ENCODE measurements at places on chromosomes 4 and X.

DNA sequence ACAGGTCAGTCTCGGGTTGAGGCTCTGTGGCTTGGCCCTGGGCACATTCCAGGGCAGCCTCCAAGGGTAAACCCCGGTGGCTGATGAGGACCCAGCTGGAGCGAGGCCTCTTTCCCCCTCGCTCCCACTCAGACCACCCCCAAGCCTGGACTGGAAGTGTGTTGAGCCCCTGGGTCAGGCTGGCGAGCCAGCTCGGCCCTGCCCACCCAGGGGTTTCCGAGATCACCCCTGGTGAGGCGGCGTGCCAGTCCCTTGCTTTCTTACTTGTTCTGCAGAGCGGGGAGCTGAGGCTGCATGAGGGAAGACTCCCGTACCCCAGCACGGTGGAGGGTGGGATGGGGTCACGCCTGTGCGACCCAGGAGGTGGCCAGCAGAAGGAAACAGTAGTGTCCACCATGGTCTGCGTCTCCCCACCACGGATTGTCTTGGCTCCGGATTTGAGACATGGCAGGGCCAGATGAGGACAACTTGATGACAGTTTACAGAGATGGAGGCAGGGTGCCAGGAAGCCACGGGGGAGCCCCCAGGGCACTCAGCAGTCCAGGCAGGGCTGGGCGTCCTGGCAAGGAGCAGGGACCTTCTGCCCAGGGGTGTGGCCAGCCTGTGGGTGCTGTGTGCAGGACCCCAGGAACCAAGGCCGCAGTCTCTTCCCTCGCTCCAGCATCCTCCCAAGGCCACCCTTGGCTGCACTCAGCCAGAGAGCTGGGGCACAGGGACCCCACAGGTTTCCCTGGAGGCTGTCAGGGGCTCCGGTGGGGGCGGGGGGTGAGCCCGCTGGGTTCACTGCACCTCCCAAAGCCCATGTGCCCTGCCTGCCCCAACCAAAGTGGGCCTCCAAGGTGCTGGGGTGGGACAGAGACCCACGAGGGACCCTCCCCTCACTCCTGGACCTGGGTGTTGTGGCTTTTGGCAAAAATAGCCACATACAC is 6.6 kb upstream of the FGFRL1 start:
- DNase-seq: no peak

DNA sequence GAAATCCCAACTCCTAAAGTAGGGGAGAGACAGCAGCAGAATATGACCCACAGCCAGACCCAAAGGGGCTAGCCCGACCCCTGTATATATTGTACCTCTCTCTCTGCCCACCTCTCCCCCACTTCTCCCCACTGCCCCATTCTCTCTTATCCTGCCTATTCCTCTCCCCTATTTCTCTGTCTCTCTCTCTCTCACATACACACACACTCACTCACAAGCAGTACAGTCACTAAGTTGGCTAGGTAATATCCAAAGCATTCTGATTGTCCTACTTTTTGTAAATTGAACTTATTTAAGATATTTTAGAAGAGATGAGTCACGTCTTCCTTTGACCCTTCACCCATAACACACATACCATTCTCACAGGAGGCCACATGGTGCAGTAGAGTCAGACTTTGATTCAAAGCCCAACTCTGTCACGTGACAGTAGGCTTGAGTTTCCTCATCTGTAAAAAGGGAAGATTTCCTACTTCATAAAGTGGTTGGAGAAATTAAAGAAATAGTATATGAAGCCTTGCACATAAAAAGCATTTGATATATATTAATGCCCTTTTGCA is 29.5 kb downstream of the SRPX2 start:
- DNase-seq: no peak

GRCh38 chr4:183350317-183351071 is 28.3 kb upstream of the CLDN24 start:
- DNase-seq: no peak

GRCh38 chr4:155187989-155188388 is 20.4 kb upstream of the NPY2R start:
- no peak for DNase-seq

DNA sequence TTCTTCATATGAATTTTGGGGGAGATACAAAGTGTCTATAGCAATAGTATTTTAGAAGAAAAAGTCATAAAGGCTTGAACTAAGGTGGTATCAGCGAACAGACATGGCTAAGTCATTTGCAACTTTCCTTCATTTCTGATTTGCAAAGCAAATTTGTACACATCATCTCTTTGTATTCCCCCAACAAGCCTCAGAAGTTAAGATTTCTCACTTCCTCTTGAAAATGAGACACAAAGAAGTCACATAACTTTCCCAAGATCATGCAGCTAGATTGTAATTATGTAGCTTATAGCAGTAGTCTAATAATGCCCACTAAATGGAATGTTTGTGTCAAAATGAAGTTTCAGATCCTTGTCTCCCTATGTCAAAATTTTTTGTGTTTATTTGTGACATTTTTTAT is 709.8 kb upstream of the HS3ST1 start:
- no peak for DNase-seq

DNA sequence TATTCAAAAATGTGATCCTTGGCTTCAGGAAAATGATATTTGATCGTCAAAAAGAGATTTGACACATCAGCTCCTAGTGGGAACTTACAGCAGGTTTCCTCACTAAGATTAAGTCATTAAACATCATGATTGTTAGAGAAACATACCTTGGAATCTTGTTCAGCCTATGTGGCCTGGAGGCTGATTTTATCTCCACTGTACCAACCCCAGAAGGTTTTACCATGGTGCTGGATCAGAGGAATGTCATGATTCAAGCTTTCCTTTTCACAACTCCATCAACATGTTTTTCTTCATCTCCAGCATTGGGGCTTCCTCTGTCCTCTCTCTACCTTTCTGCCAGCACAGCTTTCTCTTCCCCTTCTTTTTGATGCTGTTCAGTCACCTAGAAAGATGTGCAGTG is 68.4 kb upstream of the MID1IP1 start:
- no peak for DNase-seq

GRCh38 chrX:10158279-10159144 is 1.7 kb downstream of the CLCN4 start:
- peak; percentile 84 for DNase-seq

DNA sequence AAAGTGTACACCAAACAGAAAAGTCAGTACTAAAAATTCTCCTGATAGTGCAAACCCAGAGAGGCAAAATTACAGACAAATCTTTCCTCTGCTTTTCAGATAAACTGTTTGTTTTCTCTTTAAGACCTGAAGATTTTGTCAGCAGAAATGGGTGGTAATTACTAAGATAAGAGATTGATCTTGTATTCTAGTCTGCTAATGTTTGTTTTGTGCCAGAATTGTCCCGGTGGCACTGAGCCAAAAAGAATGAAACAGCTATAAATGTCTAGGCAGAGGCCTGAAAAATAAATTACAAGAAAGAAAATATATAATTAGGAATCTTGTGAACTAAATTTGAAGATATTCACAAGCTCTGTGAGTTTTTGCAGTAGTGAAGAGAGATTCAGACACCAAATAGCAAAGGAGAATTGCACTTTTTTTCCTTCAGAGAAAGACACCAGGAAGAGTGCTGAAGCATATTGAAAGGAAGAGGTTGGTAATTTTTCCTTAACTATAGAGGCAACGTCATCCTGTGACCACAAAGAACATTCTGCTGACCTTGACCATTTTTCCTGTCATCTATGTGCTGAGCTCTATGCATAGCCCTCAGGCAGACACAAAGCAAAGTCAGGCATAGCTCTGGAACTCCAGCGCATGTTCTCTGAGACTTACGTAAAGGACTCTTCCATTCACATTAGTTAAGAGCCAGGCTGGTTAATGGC is 314.5 kb upstream of the RASGEF1B start:
- DNase-seq: peak; percentile 20

DNA sequence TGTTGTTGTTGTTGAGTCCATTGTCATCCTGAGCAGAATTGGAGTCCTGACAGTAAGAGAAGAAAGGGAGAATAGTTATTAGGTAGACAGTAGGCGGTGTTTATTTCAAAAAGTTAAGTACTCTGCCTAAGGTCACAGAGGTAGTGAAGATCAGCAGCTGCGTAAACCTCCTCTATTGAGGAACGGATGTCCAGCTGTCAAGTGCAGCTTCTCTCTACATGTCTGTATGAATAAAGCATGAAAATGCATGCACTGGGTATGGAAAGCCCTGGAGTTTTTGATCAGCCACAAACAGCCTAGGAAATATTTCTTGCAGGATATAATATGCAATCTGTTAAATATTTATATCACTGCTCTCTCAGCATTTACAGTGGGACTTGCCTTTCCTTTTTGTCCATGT is 109.4 kb upstream of the CBLL2 start:
- DNase-seq: no peak

DNA sequence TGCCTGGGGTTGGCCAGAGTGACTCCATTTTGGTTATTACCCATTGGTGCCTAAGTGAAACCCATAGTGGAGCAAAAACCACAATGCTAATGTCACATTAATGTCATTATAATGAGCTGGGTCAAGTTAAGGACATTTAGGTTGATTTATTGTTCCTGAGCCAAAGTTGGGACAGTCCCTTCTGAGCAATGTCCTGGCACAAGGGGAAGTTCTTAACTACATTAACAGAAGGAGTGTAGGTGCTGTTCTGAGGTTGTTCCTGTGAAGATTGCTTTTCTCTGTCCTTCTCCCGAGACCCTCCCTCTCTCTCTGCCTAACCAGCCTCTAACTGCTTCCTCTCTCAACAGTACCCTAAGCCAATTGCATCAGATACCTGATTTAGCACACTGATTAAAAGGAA is 1956.8 kb upstream of the PCDH10 start:
- no peak for DNase-seq

DNA sequence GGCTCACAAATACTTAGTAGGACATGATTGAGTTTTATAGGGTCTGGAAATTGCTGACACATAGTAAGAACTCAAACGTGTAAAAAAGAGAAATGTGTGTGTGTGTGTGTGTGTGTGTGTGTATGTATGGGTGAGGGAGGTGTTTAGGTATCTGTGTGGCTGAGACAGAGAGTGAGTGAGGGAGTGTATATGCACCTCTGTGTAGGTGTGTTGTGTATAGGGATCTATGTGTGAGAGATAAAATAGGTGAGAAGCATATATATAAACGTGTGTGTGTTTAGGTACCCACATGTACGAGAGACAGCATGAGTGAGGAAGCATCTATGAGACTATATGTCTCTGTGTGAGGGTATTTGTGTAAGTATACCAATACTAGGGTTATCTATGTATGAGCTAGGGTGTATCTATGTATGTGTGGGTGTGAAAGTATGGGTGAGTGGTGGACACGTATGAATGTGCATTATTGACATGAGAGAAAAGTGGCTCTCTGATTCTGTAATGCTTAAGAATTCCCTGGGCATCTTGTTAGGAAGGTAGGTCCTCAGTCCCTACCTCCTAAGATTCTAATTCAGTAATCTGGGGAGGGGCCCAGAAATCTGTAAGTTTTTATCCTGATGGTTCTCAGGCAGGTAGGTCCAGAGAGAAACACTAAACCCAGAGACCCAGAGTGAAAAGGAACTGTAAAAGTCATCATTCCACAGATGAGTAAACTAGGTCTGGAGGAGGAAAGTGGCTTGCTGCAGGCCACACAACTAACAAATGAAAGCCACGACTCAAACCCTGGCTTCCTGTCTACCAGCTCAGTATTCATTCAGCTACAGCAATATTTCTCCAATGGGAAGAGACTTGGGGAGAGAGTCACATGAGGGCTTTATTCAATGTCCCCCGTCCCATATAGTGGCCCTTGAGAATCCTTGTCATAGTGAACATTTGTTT is 237.0 kb downstream of the IDS start:
- DNase-seq: no peak

GRCh38 chr4:121192480-121192879 is 28.4 kb upstream of the TNIP3 start:
- DNase-seq: peak; percentile 46

DNA sequence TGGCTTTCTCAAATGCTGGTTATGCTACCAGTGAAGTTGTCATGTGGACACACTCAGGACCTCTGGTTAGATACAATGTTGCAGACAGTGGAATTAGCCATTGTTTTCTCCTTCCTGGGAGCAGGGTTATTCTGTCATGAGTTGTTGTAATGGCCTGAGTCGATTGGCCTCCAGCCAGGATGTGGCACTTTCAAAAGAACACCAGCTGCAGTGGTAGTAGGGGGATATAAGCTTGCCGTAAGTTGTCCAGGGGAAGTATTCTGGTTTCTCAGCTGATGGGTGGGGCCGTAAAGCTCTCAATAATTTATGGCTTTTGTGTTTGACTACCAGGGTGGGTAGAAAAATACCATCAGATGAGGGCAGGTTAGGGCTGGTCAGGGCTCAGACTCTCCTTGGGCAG is 697.5 kb upstream of the GNPDA2 start:
- no peak for DNase-seq

DNA sequence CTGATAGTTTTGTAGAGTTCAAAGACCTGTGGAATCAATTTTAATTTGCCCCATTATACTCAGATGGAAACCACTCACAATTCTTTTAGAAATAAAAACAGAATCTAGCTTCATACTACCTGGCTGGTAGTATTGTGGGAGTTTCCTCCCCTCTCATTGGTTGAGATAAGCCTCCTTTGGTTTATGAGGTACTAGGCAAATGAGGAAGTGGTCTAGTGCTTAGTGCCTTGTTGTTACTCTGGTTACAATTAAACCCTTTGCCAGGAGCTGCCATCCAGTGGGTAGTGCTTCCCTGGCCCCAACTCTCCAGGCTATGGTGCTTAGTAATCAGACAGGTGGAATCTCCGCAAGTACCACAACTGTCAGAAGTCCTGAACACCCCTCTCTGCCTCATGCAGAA is 118.3 kb downstream of the CDKL5 start:
- no peak for DNase-seq

DNA sequence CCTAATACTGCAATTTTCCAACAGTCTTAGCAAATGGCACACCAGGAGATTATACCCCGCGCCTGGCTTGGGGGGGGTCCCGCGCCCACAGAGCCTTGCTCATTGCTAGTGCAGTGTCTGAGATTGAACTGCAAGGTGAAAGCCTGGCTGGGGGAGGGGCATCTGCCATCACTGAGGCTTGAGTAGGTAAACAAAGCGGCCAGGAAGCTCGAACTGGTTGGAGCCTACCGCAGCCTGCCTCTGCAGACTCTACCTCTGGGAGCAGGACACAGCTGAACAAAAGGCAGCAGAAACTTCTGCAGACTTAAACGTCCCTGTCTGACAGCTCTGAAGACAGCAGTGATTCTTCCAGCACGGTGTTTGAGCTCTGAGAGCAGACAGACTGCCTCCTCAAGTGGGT is 172.8 kb upstream of the NAP1L5 start:
- no peak for DNase-seq

GRCh38 chr4:176409627-176410026 is 89.9 kb downstream of the SPCS3 start:
- no peak for DNase-seq

DNA sequence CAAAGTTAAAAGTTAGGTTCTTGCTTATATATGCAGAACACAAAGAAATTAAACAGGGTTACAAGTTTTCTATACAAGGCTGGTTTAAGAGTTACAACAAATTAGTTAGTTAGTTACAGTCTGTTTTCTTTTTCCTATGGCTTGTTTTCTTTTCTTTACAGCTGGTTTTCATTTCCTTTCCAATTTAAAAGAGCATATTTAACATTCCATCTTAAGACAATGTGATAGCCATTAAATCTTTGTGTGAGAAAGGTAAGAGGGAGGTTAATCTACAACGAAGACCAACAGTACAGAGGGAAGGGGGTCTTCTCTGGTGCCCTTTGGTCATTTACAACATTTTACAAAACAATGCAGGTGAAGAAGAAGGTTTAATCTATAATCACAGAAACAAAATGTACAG is 290.6 kb downstream of the ZNF674 start:
- no peak for DNase-seq

GRCh38 chr4:156933633-156934258 is 37.9 kb downstream of the PDGFC start:
- DNase-seq: no peak

GRCh38 chrX:7086384-7086783 is 61.1 kb upstream of the STS start:
- no peak for DNase-seq

All from Ammon's horn (tissue), 1 donor.